MCF 10A (cell line): ENCODE measurements at places on chromosomes 13 and 19. TPM values are rescaled to one million over a fixed set of nuclear protein-coding genes. Genes with fewer than 3 reads are reported as not detected.

GRCh38 chr19:44731081-44731480, 17.4 kb upstream of the BCL3 start:
- no peak for DNase-seq

DNA sequence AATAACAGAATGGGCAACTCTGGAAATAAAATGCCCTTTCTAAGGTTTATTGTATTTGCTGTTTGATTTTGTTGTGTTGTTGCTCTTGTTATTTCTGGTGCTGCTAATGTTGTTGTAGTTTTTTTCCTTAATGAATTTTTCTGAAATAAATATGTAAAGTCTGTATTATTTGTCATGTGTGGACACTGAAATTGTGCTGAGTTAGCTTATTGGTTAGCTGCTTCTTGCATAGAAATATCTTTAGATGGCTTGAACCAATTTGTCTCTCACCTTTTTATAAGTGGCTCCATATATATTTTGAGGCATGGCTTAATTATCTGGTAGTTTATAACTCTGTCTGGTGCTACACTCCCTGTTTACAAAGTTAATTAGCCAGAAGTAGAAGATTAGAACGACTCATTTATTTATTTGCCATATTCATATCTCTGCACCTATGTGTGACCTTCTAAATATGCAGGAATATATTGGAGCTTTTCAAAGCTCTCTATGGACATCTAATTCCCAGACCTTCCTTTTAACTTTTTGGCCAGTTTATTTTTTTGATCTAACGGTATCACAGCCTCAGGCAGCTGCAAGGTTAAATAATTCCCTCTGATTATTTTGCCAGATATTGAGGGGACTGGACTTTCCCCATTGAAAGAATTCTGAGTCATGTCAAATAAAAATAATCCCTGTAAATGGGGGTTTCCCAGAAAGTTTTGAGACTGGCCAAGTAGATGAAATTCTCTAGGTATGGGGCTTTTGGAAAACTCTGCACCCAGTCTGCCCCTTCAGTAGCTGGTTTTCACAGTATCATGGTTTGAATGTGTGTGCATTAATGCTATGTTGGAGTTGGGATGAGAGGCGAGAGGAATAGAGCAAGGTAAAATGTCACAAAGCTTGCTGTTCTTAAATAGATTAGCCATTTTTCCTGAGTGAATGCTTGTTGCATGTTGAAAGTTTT, 1331.7 kb upstream of the MIR17HG start:
- peak; percentile 14 for DNase-seq

DNA sequence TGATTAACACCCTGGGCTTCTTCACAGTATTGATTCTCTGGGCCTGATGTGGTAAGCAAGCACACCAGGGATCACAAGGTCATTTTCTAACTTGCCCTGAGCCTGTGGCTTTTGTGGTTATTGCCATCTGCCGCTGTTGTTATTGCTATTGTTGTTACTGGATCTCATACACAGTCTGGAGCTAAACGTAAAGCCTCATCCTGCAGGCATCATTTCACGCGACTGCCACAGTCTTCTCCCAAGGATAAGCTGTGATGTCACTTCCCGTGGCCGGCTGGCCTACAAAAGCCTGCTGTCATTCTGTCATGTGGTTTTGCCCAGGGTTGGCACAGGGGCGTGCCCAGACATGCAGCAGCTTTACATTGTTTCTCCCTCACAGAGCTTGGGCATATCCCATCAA, 154.0 kb upstream of the GPR12 start:
- peak; percentile 63 for DNase-seq

Gene CTU1
- 9.9 and 12.7 TPM in 2 replicates for total RNA-seq

Gene CYP2S1
- not detected in 2 replicates for total RNA-seq

GRCh38 chr13:27524981-27525975, 74.9 kb upstream of the MTIF3 start:
- DNase-seq = no peak

GRCh38 chr19:34979819-34980640, 16.0 kb upstream of the ZNF792 start:
- no peak for DNase-seq

GRCh38 chr19:29079356-29080032, 133.5 kb downstream of the UQCRFS1 start:
- no peak for DNase-seq

GRCh38 chr13:106008540-106008939, 526.9 kb downstream of the EFNB2 start:
- DNase-seq = no peak

DNA sequence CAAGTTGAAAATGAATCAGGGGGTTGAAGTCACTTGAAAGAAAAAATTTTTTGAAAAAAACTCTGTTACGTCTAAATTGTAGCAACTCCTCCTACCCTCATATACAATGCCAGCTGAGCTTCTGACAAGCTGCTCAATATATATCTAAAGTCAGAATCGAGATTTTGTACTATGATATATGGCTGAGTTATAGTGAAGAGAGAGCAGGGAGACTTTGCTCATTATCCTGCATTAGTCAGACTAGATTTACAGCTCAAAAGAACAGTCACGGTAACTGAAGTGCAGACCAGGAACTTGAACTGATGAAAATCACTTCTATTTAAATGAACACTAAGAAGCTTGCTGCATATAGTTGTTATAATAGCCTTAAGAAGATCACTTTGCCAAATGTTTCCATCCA, 153.1 kb downstream of the LACC1 start:
- DNase-seq = no peak

DNA sequence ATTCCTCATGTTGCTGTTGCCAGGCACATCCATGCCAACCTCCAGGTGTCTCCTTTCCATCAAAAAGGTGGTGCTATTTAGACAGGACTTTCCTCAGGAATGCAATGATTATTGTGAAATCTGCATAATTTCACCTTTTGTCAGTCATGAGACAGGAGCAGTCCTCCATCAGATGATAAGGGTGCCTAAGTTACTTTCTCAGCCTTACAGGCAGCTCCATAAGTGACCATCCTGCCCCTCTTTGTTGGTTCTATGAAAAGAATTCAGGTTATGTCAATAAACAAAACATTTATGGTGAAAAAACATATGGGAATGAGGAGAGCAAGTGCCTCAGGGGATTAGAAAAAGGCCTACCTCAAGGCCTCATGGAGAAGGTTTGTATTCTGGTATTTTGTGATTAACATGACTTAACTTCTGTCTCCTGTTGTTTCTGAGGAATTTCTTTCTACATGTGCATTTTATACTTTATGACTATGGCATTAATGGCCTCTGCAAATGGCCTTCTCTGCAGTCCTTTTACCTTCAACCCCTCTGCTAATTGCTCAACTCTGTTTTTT, 110.3 kb upstream of the DIAPH3 start:
- DNase-seq = peak; percentile 6

DNA sequence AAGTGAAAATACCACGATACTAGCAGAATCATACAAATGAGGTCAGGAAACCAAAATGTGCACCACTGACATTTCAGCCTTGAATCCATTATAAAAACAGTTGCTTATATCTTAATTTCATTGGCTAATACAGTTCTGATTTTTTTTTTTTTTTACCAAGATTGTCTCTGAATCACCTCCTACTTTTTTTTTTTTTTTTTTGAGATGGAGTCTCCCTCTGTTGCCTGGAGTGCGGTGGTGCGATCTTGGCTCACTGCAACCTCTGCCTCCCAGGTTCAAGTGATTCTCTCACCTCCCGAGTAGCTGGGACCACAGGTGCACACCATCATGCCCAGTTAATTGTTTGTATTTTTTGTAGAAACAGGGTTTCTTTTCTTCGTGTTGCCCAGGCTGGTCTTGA, 270.2 kb downstream of the LMO7 start:
- DNase-seq = peak; percentile 2

DNA sequence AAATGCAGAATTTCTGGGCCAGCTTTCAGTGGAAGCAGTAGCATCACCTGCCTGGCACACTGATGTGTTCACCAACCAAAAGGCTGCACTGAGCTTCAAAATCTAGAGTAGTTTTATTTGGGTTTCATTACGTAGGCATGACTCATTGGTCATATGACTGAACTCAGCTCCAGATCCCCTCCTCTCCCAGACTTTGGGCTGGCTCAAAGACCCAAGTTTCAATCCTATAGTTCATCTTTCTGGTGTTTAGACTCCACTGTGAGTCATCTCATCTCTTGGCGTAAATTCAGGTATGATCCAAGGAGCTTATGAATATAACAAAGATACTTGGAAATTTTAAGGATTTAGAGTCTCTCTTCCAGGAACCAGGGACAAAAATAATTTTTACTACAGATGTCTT, 17.7 kb downstream of the ZMYM5 start:
- peak; percentile 97 for DNase-seq

DNA sequence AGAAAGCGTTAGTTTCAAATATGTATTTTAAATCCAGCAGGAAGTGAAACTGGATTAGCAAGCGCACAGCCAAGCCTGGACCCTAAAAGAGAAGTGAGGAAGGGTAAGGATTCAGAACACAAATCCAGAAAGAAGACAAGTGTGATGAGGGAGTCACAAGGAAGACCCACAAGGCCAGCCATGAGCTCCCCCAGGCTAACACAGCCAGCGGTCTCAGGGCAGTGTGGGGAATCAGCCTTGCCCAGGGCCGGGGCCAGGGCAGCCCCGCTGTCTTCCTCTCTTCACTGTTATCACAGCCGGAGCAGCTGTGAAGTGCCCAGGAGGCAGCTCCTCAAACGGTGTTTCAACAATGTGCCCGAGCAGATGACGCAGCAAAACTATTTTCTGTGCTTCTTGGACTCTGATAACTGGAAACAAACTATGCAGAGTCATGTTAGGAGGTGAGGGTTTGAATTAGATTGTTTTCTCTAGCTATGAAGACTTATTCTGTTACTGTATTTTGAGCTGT, 12.2 kb upstream of the CDC16 start:
- no peak for DNase-seq

GRCh38 chr13:79258489-79258888, 147.6 kb downstream of the RBM26 start:
- DNase-seq = peak; percentile 20
